Endothelial cell of coronary artery (primary cell): ENCODE measurements at places on chromosomes 13 and 19. TPM values are rescaled to one million over a fixed set of nuclear protein-coding genes. Genes with fewer than 3 reads are reported as not detected.

Gene NEK5
- 0.09 TPM in 2 replicates for total RNA-seq

Gene RNF225
- 0.09 TPM in 1 of 2 replicates, not detected in the other for total RNA-seq

Gene GPR12
- total RNA-seq: not detected in 2 replicates

Gene CASP14
- total RNA-seq: not detected in 2 replicates

Gene NLRP4
- not detected in 2 replicates for total RNA-seq

Gene CGB5
- total RNA-seq: not detected in 2 replicates

Gene OVOL3
- total RNA-seq: not detected in 2 replicates

Gene TLE2
- 11.8 and 47.5 TPM in 2 replicates for total RNA-seq

Gene TUBGCP3
- 19.8 and 20.0 TPM in 2 replicates for total RNA-seq

Gene NDUFA7
- 30.6 and 37.2 TPM in 2 replicates for total RNA-seq

Gene ZNF132
- total RNA-seq: 6.2 and 6.8 TPM in 2 replicates

Gene CRLF1
- total RNA-seq: 0.09 and 1.1 TPM in 2 replicates

Gene ZNF709
- 2.6 and 3.6 TPM in 2 replicates for total RNA-seq

Gene DLL3
- 0.19 and 0.63 TPM in 2 replicates for total RNA-seq

Gene ZNF682
- total RNA-seq: 0.54 and 2.0 TPM in 2 replicates

Gene CATSPERD
- not detected in 2 replicates for total RNA-seq

Gene DAND5
- total RNA-seq: 0.09 TPM in 1 of 2 replicates, not detected in the other

Gene NOVA2
- total RNA-seq: 4.7 and 6.0 TPM in 2 replicates

Gene KLK13
- not detected in 2 replicates for total RNA-seq

Gene CCDC169
- total RNA-seq: 2.4 and 3.9 TPM in 2 replicates

Gene NCR1
- not detected in 2 replicates for total RNA-seq

Gene LHB
- total RNA-seq: 0.19 TPM in 1 of 2 replicates, not detected in the other

Gene GDF15
- total RNA-seq: 84.6 and 103 TPM in 2 replicates

Gene TMPRSS9
- total RNA-seq: not detected in 2 replicates

Gene ZNF358
- total RNA-seq: 10.2 and 14.2 TPM in 2 replicates

Gene THSD1
- total RNA-seq: 26.5 and 62.7 TPM in 2 replicates

Gene PODNL1
- 0.09 TPM in 2 replicates for total RNA-seq

Gene ARHGAP45
- total RNA-seq: 5.6 and 9.5 TPM in 2 replicates

Gene RFPL4A
- total RNA-seq: 0.36 TPM in 1 of 2 replicates, not detected in the other
